ENCODE measurements at places on chromosomes 12 and 14. TPM values are rescaled to one million over a fixed set of nuclear protein-coding genes. Genes with fewer than 3 reads are reported as not detected.
A peak's percentile ranks its signal among the peaks of the same experiment; 100 is the strongest.

- peaks cover 2% of the 10 kb centered on the region for H3K27me3 ChIP-seq
- no peak for DNase-seq
- H3K36me3 ChIP-seq = no peaks in the 10 kb centered on the region
- no peak overlapping the region for H3K27ac ChIP-seq
Measured at GRCh38 chr14:24075485-24076301, 4.3 kb downstream of the CPNE6 start.

DNA sequence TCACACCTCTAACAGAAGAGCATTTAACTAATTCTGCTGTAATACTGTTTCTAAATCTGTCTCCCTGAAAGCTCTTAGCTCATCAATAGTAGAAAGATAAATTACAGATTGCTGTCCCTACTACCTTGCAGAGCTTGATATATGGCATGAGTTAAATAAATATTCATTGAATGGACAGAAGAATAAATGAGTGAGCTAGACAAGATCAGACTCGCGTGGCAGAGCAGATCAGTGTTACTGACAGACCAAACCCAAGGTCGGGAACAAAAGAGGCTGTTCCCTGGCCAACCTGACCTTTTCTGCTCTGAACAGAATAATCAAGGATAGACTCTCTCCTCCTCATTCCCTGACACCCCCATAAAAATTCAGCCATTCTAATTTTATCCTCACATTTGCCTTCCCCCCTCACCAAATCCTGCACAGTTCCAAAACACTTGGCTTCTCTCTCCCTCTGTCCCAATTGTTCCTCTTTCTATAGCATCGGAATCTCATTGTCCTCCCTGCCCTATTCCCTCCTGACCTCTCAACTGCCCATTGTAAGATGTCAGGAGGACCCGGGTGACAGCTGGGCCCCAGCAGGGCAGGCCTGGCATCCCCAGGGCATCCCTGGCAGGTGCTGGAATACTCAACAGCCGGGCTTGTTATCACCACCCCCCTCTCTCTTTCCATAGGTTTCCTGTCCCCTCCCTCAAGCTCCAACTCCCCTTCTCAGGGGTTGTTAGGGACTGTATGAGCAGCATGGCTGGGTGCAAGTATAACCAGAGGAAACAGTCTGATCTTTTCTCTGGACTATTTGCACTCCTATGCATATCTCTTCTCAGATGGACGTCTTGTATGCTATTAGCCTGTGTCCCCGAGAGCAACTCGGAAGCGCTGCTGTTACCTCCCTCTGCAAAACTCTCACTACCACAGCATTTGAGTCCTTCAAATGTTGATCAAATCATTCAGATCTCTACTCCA, 19.9 kb downstream of the NEUROD4 start:
- no peak overlapping the region for H3K4me3 ChIP-seq
- H3K4me1 ChIP-seq = peaks cover 39% of the 10 kb centered on the region
- no peak overlapping the region for H3K27ac ChIP-seq
- no peak for DNase-seq
- H3K27me3 ChIP-seq = peaks cover 3% of the 10 kb centered on the region

Gene AKAP5
- total RNA-seq = 0.39 TPM

DNA sequence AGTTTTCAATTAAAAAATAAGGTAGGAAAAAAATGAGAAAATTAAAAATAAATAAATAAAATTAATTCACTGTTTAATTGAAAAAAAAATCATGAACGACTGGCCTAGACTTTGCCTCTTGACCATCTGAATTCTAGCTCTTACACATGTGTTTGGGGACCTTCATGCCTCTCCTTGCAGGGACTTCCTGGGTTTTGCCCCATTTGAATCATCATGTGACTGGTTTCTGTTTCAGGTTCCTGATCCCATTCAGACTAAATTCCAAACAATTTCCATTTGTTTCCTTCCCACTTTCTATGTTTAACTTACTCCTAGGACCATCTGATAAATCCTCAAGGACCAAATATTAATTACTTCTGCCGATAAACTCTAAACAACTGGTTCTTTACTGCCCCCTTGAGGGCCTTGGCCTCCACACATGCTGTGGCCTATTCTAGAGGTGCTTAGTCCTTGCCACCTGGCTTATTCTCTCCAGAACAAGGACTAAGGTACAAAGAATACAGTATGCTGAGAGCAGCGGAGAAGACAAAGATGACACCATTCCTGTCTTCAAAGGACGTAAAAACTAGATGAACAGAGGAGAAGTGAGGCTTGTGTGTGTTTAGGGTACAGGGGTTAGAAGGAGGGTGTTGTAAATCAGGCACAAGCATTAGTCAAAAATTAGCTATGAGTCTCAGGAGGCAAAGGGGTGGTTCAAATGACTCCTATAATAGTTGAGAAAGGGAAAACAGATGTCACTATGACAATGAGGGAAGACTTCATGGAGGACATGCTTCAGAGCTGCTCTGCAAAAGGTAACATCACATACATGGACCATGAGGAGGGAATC, 125.8 kb upstream of the AVPR1A start:
- no peak overlapping the region for H3K4me3 ChIP-seq
- peak; percentile 38 for DNase-seq
- no peaks in the 10 kb centered on the region for H3K27me3 ChIP-seq
- no peaks in the 10 kb centered on the region for H3K36me3 ChIP-seq

GRCh38 chr12:21764065-21764464, 10.4 kb downstream of the KCNJ8 start:
- peaks cover 5% of the 10 kb centered on the region for H3K27me3 ChIP-seq
- no peak overlapping the region for H3K4me3 ChIP-seq
- no peak overlapping the region for H3K27ac ChIP-seq
- DNase-seq = no peak
- H3K4me1 ChIP-seq = no peaks in the 10 kb centered on the region
- H3K36me3 ChIP-seq = no peaks in the 10 kb centered on the region

Gene TRIM9
- total RNA-seq = 2.4 TPM

- H3K27me3 ChIP-seq = no peaks in the 10 kb centered on the region
- no peaks in the 10 kb centered on the region for H3K4me1 ChIP-seq
- H3K27ac ChIP-seq = no peak overlapping the region
- no peak for DNase-seq
Measured at GRCh38 chr12:83114966-83115365, 428.3 kb downstream of the TMTC2 start.
